ENCODE measurements at places on chromosomes 1 and 21.

GRCh38 chr1:20223551-20224419 lies 37.5 kb upstream of the PLA2G2C start:
- no peak for DNase-seq

DNA sequence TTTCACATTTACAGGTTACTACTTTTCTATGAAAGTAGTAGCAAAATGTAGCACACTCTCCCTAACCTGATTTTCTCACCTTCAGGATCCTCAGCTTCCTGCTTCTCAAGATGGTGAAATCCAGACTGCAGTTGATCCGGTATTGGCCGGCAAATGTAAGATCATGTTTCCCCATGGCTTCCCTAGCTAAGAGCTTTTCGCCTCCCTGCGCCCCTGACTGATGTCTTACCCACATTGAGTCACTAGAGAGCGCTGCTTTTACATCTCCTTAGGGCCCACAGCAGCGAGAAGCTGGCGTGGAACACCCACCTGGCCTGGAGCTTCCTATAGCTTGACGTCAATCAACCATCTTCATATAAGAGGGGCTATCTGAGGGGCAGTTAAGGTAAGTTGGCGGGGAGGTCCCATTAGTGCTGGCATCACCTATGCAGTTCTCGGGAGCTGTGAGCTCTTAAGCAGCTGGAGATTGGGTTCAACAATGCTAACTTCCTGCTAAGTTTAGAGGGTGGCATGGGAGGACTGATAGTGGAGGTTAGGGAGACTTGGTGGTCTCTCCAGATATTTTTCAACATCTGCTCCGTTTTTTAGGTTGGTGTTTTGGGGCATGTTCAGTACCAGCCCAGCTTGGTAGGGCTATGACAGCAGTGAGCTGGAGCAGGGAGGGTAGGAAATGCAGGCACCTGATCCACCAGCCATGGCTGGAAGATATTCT lies 5.5 kb downstream of the PTPN7 start:
- peak; percentile 65 for DNase-seq

DNA sequence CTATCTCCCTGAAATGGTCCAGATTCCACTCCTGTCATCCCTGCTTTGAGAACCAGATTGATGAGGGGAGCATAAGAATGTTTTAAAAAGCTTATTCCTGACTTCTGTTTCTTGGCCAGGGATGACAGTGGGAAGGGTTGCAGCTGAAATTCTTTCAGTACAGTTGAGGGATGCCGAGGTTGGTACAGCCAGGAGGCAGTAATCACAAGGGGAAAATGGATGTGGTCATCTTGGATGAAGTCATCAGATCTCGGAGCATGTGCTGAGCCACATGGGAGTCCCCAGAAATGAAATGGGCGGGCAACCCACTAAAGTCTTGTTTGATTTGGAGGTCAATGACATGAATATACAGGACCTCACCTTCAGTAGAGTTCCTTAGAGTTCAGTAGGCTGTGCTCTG lies 18.7 kb upstream of the PLA2G2E start:
- no peak for DNase-seq

DNA sequence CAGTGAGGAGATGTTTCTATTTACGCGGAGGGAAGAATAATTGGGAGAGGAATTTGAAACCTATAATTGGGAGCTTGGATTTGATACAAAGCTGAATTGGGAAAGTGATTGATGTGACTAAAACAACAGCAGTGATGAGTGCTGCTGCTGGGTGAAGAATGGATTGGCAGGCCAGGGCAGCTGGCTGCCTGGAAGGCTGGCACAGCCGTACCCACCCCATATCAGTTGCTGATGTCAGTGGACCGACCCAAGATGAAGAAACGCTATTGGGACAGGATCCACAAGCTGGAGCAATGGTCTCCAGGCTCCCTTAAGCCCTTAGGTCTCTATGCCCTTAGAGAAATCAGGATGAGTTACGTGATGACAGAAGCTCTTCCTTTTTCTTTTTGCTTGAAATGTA lies 47.4 kb downstream of the GRIK1 start:
- DNase-seq: no peak

DNA sequence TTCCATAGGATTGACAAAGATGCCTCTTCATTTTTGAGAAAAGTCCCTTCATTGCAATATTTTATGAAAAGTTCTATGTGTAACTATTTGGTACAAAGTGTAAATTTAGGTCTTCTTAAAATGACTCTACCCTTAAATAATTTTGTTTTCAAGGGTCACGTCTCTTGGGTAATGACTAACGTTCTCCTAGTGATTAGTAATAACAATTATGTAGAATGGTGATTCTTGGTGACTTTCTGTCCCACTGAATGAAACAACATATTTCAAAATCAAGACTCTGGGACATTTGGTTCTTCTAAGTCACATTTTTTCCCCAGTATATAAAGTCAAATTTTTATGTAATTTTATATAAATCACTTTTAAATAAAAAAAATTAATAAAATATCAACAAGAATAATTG lies 277.5 kb upstream of the ADAMTS5 start:
- DNase-seq: no peak

- peak; percentile 93 for DNase-seq
Observed at GRCh38 chr1:113141650-113142473, 68.9 kb downstream of the LRIG2 start.

GRCh38 chr1:159211331-159212136 lies 6.9 kb downstream of the ACKR1 start:
- peak; percentile 72 for DNase-seq

GRCh38 chr1:12711536-12711935 lies 4.4 kb upstream of the AADACL3 start:
- DNase-seq: no peak

DNA sequence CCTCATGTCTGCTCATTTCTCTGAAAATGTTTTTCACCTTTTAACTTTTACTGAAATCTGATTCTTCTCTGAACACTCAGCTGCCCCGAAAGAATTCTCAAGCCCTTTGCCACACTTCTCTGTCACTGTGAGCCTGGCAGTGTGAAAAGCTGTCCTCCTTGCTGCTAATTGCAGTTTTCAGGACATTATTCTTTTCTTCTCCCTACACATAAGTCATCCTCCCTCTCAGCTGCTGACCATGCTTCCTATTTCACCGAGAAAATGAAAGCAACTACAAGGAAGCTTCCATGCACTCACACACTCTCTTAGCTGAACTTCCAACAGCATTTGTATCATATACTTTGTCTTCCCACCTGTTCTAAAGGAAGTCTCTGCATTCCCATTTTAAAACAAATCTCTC lies 15.8 kb downstream of the OLFM3 start:
- no peak for DNase-seq

GRCh38 chr1:240314845-240315801 lies 223.4 kb downstream of the FMN2 start:
- no peak for DNase-seq

- no peak for DNase-seq
Observed at GRCh38 chr1:171433451-171433850, 51.9 kb upstream of the PRRC2C start.

DNA sequence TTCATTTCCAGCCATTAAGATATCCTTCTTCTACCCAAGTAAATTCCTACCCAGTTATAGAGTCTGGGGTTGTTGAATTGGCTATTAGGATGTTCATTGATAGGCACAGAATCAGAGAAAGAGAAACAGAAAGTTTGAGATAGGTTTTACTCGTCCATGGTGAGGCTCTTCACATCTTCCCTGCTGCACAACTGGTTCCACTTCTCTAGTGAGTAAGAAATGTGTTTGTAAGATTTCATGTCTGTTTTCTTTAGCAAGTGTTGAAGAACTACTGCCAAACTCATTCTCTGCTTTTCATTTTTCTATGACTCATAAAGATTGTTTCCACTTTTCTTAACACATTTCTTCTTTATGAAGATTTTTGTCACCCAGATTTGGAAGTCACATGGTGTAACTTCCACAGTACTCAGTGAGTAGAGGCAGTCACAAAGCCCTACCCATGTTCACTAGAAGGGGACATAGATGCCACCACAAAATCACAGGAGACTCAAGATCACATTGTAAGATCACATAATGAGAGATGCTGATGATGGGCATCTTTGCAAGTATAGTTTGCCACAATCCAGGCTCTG lies 152.3 kb downstream of the SNX7 start:
- DNase-seq: no peak

DNA sequence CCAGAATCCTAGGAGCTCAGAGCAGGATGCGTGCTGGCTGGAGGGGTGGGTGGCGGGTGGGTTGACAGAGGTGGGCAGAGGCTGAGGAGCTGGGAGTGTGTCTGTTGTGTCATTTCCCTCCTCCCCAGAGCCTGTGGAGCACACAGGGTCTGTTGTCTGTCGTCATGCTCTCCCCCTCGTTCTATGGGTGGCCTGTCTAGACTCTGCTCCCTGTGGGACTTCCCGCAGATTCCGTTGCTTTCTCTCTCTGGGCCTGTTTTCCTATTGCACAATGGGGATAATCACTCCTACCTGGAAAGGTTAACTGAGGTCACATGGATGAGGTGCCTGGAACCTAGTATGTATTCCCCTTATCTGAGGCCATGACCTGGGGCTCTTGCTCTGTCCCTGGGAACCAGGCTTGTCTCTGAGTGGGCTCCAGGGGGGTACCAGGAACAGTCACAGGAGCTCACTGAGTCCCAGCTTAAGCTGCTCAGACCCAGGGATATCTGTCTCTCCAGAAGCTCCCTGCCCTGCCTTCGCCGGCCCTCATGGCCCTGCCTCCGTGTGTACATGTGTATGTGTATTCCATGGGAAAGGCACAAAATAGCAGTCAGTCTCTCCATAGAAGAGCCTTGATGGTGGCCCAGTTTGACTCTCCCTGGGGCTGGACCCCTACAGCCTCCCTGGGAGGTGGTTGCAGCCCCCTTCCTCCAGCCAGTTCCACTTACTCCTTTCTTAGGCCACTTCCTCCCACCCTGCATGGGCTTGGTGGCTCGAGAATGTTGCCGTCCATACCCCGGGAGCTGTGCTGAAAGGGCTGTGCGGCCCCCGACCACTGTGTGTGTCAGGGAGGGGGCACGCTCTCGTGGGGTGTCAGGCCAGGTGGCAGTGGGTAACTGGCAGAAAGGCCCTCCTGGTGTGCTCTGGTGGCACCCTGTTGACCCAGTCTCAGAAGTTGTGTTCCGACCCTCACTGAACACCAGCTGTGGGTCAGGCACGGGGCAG lies 17.9 kb downstream of the PTPRF start:
- DNase-seq: no peak

DNA sequence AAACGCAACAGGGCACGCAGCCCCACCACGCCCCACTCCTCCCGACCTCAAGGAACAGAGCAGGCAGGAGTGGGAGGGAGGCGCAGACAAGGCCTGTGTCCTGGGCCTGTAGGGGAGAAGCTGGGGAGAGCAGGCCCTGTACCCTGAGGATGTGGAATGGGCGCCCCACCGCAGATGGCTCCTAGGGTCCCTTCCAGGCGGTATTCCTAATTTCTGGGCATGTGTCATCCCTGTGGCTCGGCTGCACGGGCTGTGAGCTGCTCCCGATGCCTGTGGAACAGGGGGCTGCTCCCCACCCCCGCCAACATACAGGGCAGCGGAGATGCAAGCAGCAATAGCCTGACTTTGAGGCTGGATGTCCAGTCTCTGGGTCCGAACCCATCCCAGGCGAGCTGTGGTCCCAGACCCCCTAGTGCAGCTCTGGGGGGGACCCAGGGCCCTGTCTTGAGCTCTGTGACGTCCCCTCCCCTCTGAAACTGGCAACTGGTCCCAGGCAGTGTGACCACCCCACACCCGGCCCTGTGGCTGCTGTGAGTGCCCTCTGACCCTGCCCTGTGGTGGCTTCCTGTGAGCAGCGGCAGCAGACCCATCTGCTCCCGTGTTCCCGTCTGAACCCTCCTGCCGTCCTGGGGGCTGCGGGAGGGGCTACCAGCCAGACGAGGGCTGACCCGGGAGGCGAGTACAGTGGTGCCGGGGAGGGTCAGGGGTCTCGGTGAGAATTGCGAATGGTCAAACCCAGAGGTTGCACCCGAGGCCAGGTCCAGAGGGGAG lies 13.9 kb upstream of the COL6A2 start:
- no peak for DNase-seq

GRCh38 chr1:109578947-109579443 lies 30.6 kb downstream of the GNAI3 start:
- no peak for DNase-seq

DNA sequence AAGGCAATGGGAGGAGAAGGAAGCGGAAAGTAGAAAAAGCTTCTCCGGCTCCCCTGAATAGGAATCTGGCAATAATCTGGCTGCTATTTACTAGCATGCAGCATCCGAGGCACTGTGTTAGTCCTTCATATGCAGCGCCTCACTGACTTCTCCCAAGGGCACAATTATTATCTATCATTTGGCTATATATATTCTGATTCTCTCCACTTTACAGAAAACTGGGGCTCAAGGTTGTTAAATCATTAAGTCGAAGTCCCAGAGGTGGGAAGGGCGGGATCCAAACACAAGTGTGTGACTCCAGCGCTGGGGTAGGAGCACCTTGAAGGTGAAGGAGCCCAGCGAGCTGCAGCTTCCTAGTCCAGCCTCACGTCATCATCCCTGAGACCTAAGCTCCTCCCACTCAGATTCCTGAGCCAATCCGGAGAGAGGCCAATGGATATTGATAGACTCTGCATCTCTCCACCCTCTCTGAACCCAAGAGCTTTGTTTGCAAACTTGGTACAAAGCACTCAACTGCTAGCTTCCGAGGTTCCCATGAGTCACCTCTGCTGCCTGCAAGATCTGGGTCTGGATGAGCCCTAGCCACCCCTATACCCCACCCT lies 16.6 kb upstream of the EYA3 start:
- DNase-seq: no peak

DNA sequence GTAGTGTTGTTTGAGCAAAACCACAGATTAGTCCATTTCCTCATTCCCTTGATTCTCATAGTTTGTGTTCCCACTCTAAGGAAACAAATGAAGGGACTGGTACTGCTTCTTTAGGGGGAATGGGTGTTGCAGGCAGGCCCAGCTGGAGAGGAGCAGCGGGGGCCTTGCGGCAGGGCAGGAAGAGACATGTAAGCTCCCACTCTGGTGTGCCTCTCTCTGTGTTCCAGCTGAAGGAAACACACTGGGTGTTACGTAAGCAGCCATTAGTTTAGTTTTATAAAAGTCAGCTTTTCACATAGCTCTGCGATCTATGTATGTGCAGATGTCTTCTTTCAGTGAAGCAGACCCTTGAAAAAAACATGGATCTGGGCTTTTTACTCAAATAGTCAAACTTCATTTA lies 99.5 kb downstream of the CACHD1 start:
- no peak for DNase-seq
